ENCODE measurements at places on chromosomes 4 and X.

DNA sequence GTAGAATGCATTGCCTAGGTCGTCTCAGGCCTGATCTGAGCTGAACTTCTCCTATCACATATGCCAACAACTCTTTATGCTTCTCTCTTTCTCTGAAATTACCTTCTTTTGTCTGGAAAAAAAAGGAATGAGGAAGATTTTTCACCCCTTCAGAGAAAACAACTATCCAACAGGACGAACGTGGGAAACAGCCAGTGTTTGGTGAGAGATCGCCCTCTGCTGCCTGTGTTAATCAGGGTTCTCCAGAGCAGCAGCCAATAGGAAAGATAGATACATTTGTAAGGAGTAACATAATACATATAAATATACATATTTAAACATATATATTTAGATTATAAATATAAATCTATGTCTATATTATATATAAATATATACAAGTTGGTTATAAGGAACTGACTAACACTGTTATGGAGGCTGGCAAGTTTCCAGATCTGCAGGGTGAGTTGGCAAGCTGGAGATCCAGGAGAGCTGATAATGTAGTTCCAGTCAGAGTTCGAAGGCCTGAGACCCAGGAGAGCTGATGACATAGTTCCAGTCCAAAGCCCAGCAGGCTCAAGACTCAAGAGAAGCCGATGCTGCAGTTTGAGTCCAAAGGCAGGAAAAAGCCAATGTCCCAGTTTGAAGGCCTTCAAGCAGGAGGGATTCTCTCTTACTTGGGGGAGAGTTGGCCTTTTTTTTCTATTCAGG lies 13.3 kb downstream of the CETN2 start:
- peaks cover 8% of the 10 kb centered on the region for H3K4me1 ChIP-seq
- H3K27ac ChIP-seq = no peak overlapping the region
- H3K4me3 ChIP-seq = no peak overlapping the region
- no peaks in the 10 kb centered on the region for H3K27me3 ChIP-seq
- DNase-seq = no peak

GRCh38 chrX:28108186-28108945 lies 127.1 kb upstream of the DCAF8L1 start:
- DNase-seq = no peak
- H3K36me3 ChIP-seq = no peaks in the 10 kb centered on the region
- H3K27ac ChIP-seq = no peak overlapping the region
- no peak overlapping the region for H3K4me3 ChIP-seq

DNA sequence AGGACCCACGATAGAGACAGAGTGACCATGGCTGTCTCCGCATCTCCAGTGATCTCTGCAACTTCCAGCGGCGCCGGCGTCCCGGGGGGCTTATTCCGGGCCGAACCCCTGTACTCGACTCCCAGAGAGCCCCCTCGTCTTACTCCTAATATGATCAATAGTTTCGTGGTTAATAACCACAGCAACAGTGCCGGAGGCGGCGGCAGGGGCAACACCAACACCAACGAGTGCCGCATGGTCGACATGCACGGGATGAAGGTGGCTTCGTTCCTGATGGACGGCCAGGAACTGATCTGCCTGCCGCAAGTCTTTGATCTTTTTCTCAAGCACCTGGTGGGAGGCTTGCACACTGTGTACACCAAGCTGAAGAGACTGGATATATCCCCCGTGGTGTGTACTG lies 343 bp downstream of the DACH2 start:
- no peak overlapping the region for H3K27ac ChIP-seq
- peak overlapping the region; percentile 63 for H3K4me3 ChIP-seq
- DNase-seq = no peak
- H3K27me3 ChIP-seq = no peaks in the 10 kb centered on the region
- no peaks in the 10 kb centered on the region for H3K4me1 ChIP-seq
- no peaks in the 10 kb centered on the region for H3K36me3 ChIP-seq

GRCh38 chr4:9927341-9928007 lies 93.8 kb downstream of the SLC2A9 start:
- H3K4me3 ChIP-seq = no peak overlapping the region
- no peak for DNase-seq
- no peak overlapping the region for H3K27ac ChIP-seq
- H3K27me3 ChIP-seq = no peaks in the 10 kb centered on the region
- H3K36me3 ChIP-seq = no peaks in the 10 kb centered on the region

DNA sequence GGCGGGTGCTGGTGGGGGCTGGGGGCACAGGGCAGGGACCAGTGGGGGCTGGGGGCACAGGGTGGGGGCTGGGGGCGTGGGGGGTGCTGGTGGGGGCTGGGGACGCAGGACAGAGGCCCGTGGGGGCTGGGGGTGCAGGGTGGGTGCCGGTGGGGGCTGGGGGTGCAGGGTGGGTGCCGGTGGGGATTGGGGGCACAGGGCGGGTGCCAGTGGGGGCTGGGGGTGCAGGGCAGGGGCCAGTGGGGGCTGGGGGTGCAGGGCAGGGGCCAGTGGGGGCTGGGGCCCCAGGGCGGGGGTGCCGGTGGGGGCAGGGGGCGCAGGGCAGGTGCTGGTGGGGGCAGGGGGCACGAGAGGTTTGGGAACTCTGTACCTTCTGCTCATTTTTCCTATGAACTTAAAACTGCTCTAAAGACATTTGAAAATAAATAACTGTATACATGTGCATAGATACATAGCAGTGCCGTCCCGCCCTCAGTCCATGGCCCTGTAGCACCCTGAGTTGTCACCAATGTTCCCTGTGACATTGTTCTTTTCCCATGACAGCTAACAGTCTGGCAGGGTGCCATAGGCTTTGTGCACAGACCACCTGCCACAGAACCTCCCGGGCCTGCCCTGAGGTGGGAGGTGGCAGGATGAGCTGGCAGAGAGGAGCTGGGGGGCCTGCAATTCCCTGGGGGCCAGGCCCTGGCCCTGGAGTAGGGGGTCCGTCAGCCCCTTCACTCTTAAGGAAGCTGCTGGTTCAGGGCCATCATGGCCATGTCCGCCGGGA lies 35.6 kb upstream of the ADRA2C start:
- H3K4me1 ChIP-seq = no peaks in the 10 kb centered on the region
- H3K4me3 ChIP-seq = no peak overlapping the region
- peaks cover 89% of the 10 kb centered on the region for H3K27me3 ChIP-seq
- no peaks in the 10 kb centered on the region for H3K36me3 ChIP-seq
- DNase-seq = no peak

DNA sequence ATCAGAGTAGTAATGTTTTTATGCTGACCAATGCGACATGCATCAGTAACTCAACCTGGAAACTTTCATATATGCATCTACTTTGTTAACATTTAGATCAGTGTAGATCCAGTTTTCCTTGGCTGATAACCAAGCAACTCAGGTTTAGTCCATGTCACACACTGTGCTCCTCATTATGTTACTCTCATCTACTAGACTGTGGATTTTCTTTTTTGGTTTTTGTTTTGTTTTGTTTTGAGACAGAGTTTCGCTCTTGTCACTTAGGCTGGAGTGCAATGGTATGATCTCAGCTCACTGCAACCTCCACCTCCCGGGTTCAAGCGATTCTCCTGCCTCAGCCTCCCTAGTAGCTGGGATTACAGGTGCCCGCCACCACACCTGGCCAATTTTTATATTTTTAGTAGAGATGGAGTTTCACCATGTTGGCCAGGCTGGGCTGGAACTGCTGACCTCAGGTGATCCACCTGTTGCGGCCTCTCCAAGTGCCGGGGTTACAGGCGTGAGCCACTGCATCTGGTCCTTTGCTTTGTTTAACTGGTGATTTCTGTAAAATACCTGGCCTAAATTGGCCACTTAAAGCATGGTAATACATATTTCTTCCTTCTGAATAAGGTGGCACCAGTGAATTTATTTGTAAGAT lies 48.6 kb downstream of the SMARCAD1 start:
- DNase-seq = no peak
- no peaks in the 10 kb centered on the region for H3K27me3 ChIP-seq
- H3K4me1 ChIP-seq = no peaks in the 10 kb centered on the region
- no peaks in the 10 kb centered on the region for H3K36me3 ChIP-seq

DNA sequence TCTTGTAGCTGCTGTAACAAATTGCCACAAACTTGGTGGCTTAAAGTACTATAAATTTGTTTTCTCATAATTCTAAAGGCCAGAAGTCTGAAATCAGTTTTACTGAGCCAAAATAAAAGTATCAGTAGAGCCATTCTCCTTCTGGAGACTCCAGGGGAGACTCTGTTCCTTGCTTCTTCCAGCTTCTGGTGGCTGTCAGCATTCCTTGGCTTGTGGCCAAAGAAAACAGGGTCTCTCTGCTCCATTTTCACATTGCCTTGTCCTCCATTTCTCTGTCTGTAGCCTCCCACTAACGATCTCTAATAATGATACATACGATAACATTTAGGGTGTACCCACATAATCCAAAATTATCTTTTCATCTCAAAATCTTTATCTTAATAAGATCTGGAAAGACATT lies 200.4 kb downstream of the MAB21L2 start:
- no peak overlapping the region for H3K4me3 ChIP-seq
- no peak overlapping the region for H3K27ac ChIP-seq
- H3K27me3 ChIP-seq = no peaks in the 10 kb centered on the region
- no peak for DNase-seq
- H3K36me3 ChIP-seq = no peaks in the 10 kb centered on the region

DNA sequence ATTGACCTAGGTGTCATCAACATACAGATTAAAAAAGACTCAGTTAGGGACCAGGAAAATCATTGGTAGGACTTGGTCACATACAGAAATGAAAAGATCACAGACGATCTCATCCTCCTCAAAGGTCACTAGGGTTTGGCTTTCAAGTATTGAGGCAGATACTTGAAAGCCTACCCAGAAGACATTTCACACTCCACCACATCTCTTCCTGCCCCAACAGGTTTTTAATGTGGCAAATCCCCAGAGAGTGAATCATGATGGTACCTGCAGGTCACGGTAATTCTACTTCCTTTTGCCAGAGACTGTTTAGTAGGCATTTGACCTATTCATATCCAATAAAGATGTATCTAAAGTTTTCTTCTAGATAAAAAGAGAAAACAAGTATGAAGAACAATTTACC lies 44.1 kb downstream of the INPP4B start:
- no peak overlapping the region for H3K27ac ChIP-seq
- no peaks in the 10 kb centered on the region for H3K4me1 ChIP-seq
- no peaks in the 10 kb centered on the region for H3K36me3 ChIP-seq
- H3K4me3 ChIP-seq = no peak overlapping the region

DNA sequence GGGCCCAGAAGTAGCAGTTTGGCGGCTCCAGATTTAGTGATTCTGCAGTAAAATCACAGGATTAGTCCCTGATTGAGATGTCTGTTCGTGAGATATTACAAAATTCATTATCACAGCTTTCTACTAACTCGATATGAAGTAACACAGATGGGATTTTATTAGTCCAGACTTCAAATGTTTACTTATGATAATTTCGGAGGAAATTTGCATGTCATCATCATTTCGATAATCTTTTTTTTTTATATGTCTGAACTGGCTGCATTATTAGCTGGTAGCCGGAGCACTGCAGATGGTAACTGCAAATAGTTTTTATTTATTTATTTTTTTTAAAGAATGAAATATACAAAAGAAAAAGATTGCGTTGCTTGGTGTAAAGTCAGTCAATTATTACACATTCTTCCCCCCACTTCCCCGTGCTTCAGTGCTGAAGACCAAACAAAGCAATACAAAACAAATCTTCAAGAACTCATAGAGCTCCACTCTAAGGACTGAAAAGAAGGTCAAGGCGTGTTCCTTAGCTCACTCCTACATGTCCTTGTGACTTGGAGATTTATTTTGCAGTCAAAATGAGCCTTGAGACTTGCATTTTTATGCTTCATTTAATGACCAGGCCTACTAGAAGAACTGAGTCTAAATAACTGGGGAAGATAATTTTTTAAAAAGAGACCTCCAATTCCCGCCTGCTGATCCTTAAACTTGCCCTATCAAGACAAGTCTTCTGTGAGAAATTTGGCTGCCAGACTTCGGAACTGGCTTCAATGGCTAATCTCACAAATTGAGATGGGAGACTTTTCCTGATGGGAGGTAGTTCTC lies 11.7 kb upstream of the PITX2 start:
- H3K27ac ChIP-seq = no peak overlapping the region
- H3K4me3 ChIP-seq = no peak overlapping the region
- no peak for DNase-seq
- no peaks in the 10 kb centered on the region for H3K36me3 ChIP-seq
- H3K4me1 ChIP-seq = no peaks in the 10 kb centered on the region

GRCh38 chr4:183183906-183184535 lies 85.0 kb downstream of the WWC2 start:
- no peak overlapping the region for H3K4me3 ChIP-seq
- no peak overlapping the region for H3K27ac ChIP-seq
- no peak for DNase-seq
- H3K36me3 ChIP-seq = no peaks in the 10 kb centered on the region
- H3K27me3 ChIP-seq = no peaks in the 10 kb centered on the region

DNA sequence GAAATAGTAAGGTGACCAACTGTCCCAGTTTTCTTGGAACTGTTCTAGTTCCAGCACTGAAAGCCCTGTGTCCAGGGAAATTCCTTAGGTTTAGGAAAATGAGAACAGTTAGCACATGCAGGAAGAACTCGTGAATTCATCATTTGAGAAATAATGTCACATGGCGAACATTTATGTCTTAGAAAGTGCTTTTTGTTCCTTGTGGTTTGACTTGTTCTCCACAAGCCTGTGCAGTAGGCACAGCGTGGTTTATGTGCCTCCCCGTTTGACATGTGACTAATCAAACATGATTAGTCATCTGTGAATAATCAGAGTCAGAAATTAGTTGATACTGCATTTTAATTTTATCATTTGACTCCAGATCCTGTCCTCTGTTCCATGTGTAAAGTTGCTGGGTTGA lies 556.0 kb upstream of the CPEB2 start:
- no peak for DNase-seq
- no peaks in the 10 kb centered on the region for H3K27me3 ChIP-seq
- no peaks in the 10 kb centered on the region for H3K36me3 ChIP-seq
- no peak overlapping the region for H3K4me3 ChIP-seq
- no peak overlapping the region for H3K27ac ChIP-seq

DNA sequence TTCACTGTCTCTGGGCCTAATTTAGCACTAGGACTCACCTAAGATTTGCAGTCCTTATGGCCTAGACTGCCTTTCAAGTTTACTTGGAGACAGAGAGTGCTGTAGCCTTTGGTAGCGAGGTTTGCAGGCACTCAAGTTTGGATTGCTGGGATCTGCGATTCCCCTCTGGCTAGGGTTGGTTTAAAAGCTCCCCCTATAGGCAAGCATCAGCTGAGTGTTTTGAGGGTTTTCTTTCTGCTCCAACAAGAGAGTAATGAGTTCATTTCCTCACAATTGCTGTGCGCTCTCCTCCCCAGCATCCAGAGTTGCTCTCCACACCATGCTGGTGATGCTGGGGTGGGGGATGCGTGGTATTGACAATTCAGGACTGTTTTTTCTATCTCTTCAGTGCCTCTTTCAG lies 206.9 kb downstream of the GLUD2 start:
- no peak for DNase-seq
- no peaks in the 10 kb centered on the region for H3K36me3 ChIP-seq
- H3K27ac ChIP-seq = no peak overlapping the region
- no peak overlapping the region for H3K4me3 ChIP-seq
- no peaks in the 10 kb centered on the region for H3K27me3 ChIP-seq

- no peak overlapping the region for H3K4me3 ChIP-seq
- H3K36me3 ChIP-seq = no peaks in the 10 kb centered on the region
- H3K27me3 ChIP-seq = no peaks in the 10 kb centered on the region
Observed at GRCh38 chr4:38728631-38729141, 54.1 kb downstream of the TLR10 start.

- H3K4me1 ChIP-seq = no peaks in the 10 kb centered on the region
- no peak overlapping the region for H3K27ac ChIP-seq
- H3K27me3 ChIP-seq = no peaks in the 10 kb centered on the region
- no peak for DNase-seq
- H3K36me3 ChIP-seq = no peaks in the 10 kb centered on the region
- no peak overlapping the region for H3K4me3 ChIP-seq
Observed at GRCh38 chr4:70182517-70183167, 12.9 kb upstream of the ODAM start.

GRCh38 chrX:45986971-45987370 lies 558.2 kb downstream of the ZNF674 start:
- no peaks in the 10 kb centered on the region for H3K36me3 ChIP-seq
- H3K4me3 ChIP-seq = no peak overlapping the region

All from MM.1S (cell line).